Activated CD4-positive, CD25-positive, alpha-beta regulatory T cell treated with anti-CD3 and anti-CD28 coated beads, Interleukin-2, amount 50 U/mL, for 16 hours (primary cell): ENCODE measurements at places on chromosomes 7 and 10.

GRCh38 chr7:92641921-92642511, 51.8 kb upstream of the FAM133B start:
- no peak for DNase-seq

GRCh38 chr7:85019176-85019575, 167.7 kb downstream of the SEMA3D start:
- no peak for DNase-seq

DNA sequence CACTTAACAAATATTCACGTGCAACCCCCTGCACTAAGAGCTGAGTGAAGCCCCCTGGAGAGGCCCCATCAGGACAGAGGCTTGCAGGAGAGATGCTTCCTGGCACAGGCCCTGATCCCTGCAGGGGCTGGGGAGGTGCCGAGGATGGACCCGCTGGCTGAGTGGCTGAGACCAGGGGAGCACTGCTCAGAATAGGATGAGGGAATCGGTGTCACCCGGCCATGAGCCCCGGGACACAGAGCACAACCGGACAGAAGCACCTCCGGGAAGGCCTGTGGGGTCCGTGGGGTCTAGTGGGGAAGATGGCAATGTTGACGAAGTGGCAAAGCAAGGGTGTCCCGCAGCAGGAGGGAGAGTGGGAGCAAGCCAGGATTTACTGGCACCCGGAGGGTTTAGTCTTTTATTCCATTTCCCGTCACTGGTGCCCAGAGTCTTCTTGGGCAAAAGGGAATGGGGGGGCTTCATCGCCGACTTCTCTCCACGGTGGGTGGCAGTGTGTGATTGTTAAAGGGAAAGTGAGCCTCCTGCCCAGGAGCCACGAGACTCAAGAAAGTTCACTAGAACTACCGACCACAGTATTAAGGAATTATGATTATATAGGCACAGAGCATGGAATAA, 140.7 kb downstream of the ADARB2 start:
- DNase-seq = no peak

GRCh38 chr10:42973870-42974692, 102.8 kb upstream of the RET start:
- DNase-seq = no peak

GRCh38 chr10:58488921-58489320, 23.8 kb upstream of the BICC1 start:
- DNase-seq = no peak

GRCh38 chr10:84423719-84424118, 95.3 kb downstream of the CCSER2 start:
- DNase-seq = no peak

GRCh38 chr7:103106005-103106702, 31.2 kb downstream of the ARMC10 start:
- DNase-seq = no peak

DNA sequence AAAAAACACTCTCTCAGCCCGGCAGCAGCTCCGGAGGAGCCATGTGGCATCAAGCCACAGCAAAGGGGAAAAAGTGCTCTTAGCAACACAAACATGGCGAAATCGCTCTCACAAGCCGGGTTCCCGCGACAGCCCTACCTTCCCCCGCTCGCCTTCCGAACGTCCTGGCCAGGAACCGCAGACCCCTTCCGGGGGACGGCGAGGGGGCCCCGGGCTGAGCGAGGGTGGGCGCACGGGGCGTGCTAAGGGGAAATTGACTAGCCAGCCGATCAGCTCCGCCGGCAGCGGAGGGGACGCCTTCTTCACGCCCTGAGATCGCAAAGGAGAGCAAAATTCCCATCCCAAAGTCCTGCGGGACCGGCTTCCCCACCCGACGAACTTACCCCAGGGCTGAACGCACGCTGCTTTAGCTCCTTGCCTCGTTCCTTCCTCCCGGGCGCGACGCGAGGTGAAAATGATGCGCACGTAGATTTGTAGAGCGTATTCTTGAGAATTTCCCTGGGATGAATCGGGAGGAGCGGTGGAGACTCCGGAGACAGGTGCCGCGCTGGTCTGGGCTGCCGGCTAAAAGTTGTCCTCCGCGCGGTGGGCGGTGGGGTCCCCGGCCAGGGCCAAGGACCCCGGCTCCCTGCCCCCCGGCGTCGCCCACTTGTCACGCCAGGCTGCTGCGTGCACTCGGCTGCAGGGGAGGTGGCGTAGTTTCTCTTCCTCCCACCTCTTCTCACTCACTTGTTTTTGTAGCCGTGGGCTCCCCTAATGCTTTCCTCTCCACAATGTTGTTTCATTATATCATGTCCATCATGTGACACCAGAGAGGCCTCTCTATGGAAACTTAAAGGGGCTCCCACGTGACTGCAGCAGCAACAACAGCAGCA, 220.1 kb upstream of the MKLN1 start:
- DNase-seq = peak; percentile 68

DNA sequence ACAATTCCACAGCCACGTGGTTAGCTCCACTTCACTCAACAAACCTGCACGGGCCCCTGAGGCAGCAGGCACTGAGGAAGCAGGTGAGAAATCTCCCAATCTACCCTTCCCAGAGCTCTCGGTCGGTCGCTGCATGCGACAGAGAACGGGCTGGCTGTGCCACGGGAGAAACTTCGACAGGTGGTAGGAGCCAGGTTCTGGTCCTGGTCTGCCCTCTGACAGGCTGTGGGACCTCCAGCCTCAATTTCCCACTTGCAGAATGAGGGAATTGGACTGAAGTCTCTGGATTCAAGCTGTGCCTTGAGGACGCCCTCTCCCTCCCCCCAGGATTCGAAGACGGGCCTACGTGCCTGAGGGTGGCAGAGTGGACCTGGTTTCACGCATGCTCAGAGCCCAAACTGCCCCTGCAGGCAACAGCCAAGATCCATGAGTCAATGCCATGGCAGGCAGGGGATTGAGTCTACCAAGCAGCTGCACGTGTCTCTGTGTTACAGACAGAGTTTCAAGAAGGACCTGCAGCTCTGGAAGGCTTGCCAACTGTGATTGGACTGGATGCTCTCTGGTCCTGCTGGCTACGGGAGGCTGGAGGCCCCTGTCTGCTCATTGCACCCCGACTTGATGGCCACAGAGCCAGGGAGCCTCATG, 215.0 kb downstream of the USP6NL start:
- no peak for DNase-seq

- DNase-seq = no peak
Observed at GRCh38 chr7:29894256-29894655, 87.9 kb downstream of the WIPF3 start.

DNA sequence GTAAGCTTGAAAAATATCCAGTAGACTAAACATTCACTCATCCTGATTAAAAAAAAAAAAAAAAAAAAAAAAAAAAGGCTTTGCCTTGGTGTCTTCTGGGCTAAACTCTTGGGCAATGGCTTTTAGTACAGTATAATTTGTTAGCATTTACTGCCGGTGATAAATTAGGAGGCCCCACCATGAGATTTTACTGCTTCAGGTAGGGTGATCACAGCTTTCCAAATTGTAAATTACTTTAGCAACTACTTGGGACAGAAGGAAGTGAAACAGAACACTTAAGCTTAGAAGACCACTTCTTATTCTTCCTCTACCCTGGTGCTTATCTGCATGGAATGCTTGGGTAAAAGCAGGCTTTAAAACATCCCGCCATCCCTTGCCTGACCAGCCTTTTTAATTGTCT, 152.1 kb downstream of the HIBADH start:
- no peak for DNase-seq

DNA sequence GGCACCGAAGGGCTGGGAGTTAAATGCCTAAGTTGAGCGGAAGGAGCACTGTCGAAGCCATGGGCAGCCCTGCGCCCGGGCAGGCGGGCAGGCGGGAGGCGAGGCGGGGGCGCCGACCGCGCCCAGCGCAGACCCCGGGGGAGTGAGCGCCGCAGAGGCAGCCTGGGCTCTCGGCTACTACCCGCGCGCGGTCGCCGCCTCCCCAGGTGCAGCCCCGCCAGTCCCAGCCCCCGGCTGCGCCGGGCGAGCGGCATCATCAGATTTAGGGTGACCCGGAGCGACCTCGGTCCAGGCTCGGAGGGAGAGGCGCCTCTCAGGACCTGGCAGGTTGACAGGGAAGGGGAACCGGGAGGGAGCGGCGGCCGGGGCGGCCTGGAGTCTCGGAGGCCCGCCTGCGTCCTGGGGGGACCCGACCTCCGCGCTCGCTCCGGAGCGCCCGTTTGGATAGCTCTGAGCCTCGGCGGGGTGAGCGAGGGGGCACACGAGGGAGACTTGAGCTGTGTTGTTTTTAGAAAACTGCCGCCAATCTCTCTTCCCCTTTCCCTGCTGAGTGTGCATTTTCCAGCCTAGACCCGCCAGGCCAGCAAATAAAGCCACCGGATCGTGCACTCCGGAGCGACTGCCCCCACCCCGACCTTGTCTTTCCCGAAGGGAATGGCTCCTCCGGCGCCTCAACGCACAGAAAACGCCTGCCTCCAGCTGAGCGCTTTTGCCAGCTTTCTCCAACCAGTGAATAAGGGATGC, 2.3 kb upstream of the NRP1 start:
- no peak for DNase-seq

DNA sequence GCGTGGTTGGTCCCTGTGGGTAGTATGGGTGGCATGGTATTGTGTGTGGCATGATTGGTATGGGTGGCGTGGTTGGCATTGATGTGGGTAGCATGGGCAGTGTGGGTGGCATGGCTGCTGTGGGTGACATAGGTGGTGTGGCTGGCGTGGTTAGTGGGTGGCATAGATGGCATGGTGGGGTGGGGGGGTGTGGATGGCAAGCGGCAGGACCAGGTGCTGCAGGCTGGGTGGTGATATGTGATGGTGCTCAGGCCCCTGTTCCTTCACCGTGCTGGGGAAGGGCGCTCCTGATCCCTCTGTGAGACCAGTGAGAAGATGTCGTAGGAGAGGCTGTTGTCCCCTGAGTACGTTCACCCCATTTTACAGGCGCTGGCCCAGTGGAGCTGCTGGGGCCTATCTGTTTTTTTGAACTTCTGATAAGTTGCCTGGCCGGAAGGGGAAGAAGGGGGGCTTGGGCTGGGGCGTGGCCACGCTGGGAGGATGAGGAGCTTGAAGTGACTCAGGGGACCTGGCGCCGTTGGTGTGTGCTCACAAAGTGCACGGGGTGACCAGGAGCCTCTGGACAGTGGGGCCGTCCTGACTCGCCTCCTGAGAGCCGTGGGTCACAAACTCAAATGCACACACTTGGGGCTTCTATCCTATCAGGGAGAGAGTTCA, 17.5 kb downstream of the INPP5A start:
- no peak for DNase-seq

DNA sequence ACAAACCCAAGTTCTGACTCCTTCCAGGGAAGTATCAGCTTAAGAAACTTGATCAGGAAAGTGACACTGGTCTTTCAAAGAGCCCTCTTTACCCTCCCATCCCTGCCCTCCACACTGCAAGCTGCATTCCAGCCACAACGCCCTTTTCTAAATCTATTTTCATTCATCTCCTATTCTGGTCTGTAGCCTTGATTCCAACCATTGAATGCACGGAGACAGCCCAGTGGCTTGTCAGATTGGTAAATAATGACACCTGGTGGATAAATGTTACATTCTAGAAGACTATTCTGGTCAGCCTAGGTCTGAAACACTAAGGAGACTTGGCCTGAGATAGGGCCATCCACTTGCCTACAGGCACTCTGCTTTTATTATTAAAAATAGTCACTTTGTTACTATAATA, 20.9 kb downstream of the MORN4 start:
- no peak for DNase-seq

DNA sequence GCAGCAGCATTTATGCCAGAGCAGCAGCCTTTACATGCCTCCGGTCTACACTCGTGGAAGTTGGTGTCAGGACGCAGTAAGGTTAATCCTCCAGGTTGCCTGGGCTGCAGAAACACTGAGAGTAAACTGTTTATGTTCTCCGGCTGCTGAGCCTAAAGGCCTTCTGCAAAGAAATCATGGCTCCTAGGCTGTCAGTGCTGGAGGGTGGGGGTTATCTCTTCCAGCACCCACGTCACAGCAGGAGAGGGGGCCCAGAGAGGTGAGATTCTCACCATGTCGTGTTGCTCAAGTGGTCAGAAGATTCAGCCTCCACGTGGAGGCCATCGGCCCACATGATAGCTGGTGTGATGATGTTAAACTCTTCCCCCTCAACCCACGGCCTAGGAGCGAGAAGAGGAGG, 41.2 kb downstream of the COL13A1 start:
- no peak for DNase-seq

DNA sequence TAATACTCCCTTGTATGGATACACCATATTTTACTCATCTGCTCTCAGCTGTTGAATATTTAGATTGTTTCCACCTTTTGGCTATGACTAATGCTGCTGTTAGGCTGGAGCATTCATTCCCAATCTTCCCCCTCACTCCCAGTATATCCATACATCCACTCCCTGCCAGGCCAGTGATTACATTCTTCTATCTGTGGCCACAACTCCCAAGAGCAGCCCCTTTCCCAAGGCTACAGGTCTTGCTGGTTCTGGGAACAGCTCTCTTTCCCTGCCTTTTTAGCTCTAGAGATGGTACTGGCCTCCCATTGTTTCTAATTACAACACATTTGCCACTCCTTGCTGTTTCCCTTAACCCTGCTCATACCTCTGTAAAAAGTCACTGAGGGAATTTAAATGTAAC, 28.2 kb downstream of the SFR1 start:
- DNase-seq = no peak

DNA sequence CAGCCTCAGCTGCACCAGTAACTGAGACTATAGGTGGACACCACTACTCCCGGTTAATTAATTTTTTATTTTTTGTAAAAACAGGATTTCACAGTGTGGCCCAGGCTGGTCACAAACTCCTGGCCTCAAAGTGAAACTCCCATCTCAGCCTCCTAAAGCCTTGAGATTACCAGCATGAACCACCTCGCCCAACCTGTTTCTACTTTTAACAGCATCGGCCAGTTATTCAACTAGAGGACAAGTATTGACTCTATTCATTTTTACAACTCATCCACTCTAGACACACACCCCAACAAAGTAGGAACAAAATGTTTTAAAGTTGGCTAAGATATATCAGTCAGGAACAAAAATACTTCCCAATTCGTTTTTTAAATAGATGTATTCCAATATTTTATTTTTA, 334.8 kb downstream of the PARD3 start:
- DNase-seq = no peak

GRCh38 chr7:96484091-96484490, 162.2 kb upstream of the SLC25A13 start:
- DNase-seq = no peak

- DNase-seq = no peak
Observed at GRCh38 chr10:96263176-96263575, 8.2 kb downstream of the BLNK start.

DNA sequence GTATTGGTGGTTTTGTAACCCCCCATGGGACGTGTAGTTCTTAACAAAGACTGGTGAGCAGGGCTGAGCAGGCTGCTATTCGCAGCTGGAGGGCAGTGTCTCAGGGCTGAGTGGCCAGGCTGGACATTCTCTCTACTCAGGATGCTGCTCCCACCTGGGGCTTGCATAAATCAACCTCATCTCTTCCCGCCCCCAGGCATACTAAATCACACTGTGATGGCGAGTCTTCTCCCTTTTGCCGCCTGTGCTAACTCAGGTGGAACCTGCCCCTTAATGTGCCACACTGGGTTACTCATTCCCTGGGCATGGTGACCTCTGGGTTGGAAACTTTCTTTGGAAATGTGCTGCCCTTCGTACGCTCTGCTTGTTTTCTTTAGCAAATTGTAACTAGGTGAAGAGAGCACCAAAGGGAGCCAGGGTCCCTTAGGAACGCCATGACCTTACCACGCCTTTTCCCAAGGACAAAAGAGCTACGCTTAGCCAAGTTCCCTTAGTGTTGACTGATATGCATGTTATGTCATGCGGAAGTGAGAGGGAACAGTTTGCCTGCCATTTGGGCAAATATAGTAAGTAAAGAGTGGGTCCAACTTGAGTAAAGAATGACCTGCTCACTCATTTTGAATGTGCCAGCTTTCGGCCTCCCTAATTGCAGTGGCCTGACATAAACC, 40.4 kb upstream of the COBL start:
- DNase-seq = no peak
